BJ (cell line): ENCODE measurements at places on chromosomes 7 and 10.

- no peak for DNase-seq
Observed at GRCh38 chr10:63125459-63125858, 7.7 kb upstream of the NRBF2 start.

DNA sequence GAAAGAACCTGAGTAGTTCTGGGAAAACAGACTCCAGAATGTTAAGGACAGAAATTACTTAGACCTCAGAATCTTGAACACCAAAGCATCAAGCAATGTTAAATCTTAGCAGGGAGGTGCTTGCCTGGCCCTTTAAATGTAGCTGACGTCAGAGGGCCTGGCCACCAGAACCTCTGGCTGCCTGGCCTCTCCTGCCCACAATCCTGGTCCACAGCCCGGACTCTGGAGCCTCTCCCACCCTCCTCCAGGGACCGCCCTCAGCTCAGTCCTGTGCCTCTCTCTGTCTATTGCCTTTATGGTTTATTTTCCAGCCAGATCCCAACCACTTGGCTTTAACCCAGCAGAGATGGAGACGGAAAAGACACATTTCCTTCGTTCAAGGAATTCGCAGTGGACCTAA lies 42.2 kb upstream of the EGR2 start:
- DNase-seq = no peak

DNA sequence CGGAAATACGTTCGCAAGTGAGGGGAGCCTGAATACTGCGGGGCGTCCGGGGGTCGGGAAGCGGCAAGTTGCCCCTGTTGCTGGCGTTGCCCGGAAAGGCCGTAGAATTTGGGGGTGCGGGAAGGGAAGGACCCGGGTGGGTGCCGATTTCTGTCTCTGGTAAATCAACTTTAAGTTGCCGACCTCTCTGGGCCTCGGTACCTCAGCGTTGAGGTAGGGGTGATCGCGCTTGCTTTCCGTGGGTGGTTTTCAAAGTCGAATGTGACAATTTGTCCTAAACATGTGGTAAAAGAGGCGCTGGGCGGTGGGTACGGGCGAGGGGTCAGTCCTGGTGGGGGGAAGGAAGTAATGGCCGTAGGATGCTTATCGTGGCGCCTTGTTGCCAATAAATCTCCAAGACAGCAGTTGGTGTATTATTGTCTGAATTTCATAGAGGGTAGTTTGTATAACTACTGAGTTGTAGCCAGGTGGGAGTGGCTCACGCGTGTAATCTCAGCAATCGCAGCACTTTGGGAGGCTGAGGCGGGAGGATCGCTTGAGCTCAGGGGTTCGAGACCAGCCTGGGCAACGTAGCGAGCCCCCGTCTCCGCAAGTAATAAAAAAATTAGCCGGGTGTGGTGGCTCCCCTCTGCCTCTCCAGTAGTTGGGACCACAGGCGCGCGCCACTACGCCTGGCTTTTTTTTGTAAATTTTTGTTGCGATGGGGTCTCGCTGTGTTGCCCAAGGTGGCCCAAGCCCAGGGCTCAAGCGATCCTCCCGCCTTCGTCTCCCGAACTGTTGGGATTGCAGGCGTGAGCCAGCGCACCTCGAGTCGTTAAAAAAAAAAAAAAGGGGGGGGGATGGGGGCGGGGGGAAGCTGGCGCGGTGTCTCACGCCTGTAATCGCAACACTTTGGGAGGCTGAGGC lies 644 bp downstream of the BUD23 start:
- DNase-seq = no peak

DNA sequence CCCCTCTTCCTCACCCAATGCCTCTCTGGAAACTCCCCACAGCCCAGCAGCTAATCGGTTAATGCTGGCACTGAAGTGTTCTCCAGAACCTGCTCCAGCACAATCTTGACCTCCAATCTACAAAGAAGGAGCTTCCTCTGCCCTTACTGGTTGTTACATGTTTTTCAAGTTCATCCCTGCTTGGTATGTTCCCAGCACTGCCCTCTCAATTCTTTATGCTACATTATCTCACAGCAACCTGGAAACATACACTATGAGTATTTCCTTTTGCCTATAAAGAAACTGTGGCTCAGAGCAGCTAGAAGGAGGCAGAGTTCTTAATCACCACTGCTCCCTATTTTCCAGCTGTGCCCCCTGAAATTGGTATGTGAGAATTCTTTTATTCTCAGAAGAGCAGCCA lies 84.1 kb upstream of the KMT2E start:
- DNase-seq = no peak

- DNase-seq = no peak
Observed at GRCh38 chr10:619710-620109, 69.8 kb downstream of the DIP2C start.

GRCh38 chr7:140901941-140902302 lies 22.8 kb downstream of the BRAF start:
- DNase-seq = no peak

GRCh38 chr7:111312966-111313365 lies 222.0 kb downstream of the LRRN3 start:
- no peak for DNase-seq

DNA sequence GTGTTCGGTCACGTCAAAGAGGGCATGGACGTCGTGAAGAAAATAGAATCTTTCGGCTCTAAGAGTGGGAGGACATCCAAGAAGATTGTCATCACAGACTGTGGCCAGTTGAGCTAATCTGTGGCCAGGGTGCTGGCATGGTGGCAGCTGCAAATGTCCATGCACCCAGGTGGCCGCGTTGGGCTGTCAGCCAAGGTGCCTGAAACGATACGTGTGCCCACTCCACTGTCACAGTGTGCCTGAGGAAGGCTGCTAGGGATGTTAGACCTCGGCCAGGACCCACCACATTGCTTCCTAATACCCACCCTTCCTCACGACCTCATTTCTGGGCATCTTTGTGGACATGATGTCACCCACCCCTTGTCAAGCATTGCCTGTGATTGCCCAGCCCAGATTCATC lies 6.5 kb downstream of the PPIF start:
- DNase-seq = no peak
